ENCODE measurements at places on chromosomes 11 and 22.

GRCh38 chr11:122861631-122862030 lies 20.9 kb upstream of the JHY start:
- DNase-seq, result no peak

DNA sequence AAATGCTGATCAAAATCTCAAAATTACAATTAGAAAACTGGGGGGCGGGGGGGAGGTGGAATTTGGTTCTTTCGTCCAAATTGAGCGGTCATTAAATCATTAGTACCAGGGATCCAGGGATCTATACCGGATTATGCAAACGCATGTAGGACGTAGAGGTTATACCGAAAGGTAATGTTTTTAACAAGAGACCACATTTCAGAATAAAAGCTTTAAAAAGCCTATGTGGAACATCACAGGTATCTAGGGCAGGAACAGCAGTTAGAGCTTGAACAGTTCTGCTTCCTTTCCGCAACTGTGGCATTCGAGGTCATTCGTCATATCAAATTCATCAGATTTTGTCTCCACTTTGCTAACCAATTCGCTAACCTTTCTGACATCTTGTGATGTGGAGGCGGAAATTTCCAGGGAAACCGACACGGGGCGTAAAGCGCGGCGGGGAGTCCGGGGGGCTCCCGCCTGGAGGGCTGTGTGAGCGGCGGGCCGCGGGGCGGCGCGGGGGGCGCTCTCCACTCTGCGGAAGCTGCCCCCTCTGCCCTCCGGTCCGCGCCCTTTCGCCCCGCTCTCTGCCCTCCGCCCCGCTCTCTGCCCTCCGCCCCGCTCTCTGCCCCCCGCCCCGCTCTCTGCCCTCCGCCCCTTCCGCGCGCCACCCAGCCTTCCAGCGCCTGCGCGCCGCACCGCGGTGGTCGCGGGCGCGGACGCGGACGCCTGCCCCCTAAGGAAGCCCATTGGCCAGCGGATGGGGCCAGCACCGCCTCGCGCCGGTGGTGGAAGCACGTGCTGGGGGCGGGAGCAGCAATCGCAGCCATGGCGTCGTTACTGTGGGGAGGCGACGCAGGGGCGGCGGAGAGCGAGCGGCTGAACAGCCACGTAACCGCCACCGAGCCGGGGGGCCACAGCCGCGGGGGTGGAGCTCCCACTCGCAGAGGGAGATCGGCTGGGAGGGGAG lies at the start of gene DDX25:
Gene DDX25 (plus strand): TSS at position 798 of the 949 bp plus-strand sequence. CDS start 10 bp downstream, at position 808.
- no peak for DNase-seq

DNA sequence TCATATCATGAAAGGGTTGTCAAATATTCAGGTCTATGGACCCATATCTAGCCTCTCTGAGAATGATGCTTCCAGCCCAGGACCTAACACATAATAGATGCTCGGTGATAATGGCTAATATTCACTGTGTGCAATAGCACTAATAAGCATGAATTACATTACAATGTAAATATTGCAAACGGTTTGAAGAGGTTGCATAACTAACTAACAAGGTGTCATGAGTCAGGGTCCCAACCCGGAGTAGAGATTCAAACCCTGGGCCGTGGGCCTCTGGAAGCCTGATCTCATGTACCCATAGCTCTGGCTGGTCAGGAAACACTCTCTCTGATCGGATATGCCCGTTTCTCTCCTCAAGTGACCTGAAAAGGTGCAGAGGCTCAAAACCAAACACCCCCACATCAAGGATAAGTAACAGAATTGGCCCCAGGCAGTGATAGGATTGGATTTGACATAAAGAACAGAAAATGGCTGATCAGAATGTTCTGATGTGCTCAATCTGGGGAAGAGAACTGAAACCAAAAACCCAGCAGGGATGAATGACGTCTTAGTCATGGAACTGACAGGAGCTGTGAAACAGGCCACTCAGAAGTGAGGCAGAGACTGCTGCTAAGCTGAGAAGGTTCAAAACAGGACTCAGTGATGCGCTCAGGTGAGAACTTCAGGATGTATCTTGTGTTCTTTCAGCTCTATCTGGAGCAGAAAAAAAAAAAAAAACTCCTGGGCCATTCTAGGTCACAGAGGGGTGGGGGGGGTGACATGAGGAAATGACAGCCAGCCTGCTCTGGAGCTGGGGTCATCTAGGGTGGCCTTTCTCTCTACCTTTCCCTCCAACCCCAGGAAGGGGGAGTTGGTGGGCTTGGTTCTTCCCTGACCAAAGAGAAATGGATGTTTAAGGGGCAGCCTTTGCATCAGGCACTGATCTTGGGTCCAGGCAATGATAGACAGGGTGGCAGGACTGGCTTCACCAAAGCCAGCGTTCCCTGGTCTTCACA lies 6.6 kb upstream of the KCTD17 start:
- DNase-seq, result peak; percentile 24

DNA sequence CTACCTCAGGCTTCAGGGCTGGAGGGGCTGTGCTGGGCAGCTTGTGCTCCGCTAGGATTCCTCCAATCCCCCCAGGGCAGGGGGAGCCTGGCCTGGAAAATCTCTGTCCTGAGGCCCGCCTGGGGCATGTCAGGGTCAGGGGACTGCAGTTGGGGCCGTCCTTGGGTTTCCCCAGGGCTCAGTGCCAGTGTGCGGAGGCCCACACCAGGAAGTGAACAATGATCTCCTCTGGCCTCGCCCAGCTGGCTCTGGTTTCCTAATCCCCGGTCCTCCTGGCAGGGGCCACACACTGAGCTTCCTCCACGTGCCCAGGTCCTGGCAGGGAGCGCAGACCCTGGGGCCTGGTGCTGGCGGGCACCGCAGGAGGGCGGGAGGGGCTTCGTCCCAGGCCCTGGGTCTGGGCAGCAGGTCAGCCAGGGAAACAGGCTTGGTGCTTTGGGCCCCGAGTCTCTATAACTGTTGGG lies 1.4 kb upstream of the MUC2 start:
- DNase-seq, result no peak

DNA sequence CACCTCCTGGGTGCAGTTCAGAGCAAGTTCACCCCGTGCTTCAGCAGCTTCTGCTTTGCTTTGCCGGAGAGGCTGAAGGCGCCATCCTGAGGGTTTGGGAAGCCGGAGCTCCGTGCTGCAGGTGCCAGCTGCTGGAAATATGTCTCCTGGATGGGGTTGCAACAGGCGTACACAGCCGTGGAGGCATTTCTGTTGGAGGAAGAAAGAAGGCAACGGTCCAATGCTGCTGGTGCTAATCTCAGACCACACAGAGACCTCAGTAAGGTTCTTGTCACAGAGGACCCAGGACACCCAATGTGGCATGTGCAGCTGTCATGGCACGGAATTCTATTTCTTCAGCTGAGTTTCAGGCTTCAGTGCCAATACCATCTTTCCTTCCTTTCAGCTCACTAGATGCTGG lies 24.2 kb downstream of the ASPHD2 start:
- no peak for DNase-seq

- peak; percentile 33 for DNase-seq
These were observed 8.9 kb downstream of the YPEL1 start for GRCh38 chr22:21726650-21727049.

- DNase-seq, result no peak
These were observed 93.7 kb downstream of the MICAL3 start for GRCh38 chr22:17930455-17931313.

- DNase-seq, result no peak
These were observed 86.1 kb upstream of the ARHGAP42 start for GRCh38 chr11:100600941-100601340.

DNA sequence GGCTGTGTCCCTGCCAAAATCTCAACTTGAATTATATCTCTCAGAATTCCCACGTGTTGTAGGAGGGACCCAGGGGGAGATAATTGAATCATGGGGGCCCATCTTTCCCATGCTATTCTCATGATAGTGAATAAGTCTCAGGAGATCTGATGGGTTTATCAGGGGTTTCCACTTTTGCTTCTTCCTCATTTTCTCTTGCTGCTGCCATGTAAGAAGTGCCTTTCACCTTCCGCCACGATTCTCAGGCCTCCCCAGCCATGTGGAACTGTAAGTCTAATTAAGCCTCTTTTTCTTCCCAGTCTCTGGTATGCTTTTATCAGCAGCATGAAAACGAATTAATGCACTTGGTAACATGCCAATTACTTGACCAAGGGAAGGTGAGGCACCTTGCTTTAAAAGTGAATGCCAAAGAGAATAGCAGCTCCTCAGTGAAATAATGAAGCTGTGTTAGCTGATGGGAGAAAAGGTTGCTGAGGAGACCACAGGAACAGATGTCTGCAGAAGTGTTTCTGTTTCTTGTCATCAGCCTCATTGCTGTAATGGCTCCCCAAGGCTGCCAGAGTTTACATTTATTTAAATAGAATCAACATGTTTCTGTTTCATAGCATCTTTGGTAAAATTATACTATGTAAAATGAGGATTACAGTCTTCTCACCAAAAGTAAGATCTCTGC lies 89.0 kb upstream of the CD44 start:
- DNase-seq, result no peak

DNA sequence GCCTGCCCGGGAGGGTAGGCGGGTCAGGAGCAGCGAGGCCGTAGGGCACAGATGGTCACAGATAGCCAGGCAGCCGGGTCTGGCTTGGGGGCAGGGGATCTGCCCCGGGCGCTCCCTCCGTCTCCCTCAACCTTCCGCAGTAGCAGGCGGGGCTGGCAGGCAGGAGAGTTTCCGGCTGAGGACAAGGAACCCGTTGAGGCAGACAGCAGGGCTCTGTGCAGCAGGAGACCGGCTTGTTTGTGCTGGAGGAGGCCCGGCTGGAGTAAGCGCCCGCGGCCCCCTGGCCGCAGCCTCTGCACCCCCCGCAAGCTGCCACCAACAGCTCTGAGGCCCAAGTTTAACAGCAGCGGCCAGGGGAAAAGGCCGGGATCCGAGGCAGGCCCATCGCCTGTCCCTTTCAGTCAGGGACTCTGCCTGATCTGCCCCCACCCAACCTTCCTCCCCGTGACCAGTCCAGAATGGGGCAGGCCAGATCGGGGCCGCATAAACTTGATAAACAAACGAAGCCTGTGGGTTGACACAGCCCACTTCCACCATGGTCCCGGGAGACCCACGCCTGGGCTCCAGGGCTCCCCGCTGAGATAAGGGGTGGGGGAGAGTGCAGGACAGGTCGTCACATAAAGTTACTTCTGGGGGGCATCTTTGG lies 13.6 kb downstream of the SCARF2 start:
- DNase-seq, result no peak
